GM19239 (cell line): ENCODE measurements at places on chromosomes 2 and 18.
A peak's percentile ranks its signal among the peaks of the same experiment; 100 is the strongest.

DNA sequence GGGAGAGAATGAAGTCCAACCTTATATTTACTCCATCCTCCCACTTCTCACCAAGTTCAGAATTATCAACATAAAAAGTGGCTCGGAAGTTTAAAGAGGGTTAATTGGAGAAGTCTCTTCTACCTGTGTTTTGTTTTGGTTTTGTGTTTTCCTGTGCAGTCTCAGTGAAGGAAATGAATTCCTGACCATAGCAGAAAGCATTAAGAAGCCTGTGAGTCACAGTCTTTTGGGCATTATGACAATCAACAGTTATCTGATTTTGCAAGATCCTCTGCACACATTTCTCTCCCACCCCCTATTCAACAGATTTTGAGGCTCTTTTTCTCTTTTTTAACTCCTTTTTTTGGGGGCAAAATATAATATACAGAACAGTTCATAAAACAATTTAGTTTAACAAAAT, 8.6 kb upstream of the RPL37A start:
- DNase-seq, result no peak

DNA sequence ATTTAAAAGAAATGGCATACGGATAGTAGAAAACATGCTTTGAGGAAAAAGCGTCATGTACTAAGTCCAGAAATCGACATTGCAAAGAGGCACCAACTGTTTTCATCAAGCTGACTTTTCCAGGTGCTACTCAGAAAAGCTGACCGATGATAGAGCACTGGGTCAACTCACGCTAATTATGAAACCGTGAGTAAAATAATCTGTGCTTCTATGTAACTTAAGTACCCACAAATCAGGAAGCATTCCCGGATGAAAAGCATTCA, 353 bp upstream of the NUP35 start:
- peak; percentile 16 for DNase-seq

- DNase-seq, result no peak
These were observed 102.4 kb downstream of the MBP start for GRCh38 chr18:77030201-77030600.

DNA sequence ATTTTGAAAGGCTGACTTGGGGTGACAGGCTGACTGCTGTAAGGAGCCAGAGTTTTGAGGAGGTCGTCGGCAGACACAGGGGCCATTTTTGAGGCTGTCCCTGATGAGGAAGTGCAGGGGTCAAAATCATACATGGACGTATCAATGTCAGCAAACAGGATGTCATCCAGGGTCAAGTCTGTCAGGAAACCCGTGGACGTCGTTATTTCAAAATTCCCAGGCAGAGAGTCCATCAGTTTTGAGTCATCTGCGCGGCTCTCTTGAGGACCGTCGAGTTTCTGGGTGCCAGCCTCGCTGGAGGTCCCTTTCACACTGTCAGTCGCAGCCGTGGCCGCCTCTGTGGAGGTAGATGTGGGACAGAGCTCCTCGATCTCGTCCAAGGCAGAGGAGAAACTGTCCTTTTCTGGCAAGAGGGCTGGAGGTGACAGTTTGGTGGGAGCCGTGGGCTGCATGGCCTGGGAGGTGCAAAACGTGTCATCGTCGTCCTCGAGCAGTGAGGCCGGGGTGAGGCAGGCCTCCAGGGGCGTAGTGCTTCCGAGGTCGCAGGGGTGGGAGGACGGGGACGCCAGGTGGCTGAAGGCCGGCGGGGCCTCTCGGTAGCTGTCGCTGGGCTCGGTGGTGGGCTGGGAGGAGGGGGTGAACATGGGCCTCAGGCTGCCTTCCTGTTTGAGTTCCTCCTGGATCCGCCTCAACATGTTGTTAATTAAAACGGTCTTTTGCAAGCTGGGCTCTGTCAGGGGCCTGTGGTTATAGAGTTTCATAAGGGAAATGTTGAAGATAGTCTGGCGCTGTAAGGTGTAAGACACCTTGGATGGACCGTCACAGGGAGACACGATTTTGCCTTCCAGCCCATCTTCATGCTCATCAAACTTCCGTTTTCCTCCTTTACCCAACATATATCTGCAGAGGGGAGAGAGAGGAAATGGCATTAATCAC, 17.5 kb downstream of the SERTAD2 start:
- peak; percentile 65 for DNase-seq

- no peak for DNase-seq
These were observed 49.4 kb downstream of the IMPA2 start for GRCh38 chr18:12030670-12031069.

DNA sequence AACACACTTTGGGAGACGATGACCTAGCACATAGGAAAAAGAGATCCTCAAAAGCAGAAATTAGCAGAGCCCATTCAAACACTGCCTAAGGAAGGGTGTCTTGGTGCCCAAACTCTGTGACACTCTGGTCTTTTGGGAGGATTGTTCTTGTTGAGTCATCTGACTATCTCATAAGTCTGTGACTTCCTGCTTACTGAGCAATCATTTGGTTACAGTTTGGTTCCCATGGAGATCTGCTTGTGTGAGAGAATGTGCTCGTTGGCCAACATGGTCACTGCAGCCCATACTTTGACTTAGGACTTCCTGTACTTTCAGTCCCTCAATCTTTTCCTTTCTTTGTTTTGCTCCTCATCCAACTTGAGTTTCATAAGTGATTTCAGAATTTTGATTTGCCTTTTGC, 602.9 kb downstream of the NYAP2 start:
- DNase-seq, result no peak

DNA sequence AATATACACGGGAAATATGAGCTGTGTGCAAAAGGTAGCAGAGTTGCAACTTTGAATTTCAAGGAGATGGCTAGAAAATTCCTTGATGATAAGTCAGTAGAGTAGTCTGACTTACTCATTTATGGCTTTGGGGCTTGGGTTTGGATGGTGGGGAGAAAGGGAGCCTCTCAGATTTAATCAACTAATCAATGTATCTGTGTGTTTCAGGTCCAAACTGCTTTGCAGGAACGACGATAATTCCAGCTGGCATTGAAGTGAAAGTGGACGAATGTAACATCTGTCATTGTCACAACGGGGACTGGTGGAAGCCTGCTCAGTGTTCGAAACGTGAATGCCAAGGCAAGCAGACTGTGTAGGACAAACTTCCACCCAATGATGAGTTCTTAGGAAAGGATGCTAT, 164.6 kb downstream of the VWC2L start:
- DNase-seq, result no peak

DNA sequence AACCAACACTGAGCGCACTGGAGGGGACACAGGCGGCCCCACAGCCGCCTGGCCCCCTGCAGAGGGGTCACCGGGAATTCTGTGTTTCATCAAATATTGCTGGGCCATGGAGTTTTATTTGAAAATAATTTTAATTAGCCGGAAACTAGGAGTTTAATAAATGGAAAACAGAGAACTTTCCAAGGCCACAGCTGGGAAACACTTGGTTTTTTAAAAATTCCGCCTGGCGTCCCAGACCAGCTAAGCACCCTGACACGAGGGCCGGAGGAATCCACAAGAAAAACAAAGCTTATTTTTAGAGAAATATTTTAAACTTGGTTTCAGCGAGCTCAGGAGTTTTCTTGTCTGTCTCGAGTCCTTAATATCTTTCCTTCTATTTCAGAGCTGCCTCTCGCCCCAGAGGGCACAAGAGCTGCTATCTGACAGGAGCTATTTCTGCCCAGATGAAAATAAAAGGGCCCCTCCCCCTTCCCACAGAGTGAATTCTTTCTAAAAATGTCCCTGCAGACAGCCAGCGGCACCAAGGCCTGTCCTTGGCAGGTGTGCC, 8.2 kb downstream of the ZFP36L2 start:
- DNase-seq, result no peak

- DNase-seq, result no peak
These were observed 92.1 kb downstream of the PTGR3 start for GRCh38 chr18:75116809-75117208.

DNA sequence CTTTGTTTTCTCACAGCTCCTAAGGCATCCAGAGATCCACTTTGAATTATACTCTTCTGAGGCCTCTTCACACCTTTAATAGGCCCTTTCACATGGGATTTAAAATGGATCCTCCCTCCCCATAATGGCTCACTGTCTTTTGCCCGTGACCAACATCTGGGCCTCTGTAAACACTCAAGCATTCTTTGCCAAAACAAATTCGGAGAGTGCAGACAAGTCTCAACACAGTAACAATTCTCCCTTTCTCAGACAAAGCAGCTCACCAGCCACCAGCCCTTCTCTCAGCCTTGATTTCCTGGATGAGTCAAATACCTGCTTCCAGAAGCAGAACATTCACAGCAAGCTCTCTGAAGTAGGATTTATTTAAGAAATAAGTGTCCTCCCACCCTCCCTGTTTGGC, 14.0 kb upstream of the IMP4 start:
- no peak for DNase-seq

DNA sequence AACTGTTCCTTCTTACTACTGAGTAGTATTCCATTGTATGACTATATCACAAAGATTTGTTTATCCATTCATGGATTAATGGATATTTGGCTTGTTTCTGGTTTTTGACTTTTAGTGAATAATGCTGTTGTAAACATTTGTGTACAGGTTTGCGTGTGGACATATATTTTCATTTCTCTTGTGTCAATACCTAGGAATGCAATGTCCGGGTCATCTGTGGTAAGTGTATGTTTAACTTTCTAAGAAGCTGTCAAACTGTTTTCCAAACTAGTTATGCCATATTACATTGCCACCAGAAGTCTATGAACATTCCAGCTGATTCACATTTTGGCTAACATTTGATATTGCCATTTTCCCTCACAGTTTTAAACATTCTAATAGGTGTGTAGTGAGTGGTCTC, 29.1 kb upstream of the SLC16A14 start:
- no peak for DNase-seq

GRCh38 chr18:22485808-22486244, 68.1 kb upstream of the CTAGE1 start:
- DNase-seq, result no peak

- DNase-seq, result no peak
These were observed 93.7 kb upstream of the EHBP1 start for GRCh38 chr2:62611854-62612253.

DNA sequence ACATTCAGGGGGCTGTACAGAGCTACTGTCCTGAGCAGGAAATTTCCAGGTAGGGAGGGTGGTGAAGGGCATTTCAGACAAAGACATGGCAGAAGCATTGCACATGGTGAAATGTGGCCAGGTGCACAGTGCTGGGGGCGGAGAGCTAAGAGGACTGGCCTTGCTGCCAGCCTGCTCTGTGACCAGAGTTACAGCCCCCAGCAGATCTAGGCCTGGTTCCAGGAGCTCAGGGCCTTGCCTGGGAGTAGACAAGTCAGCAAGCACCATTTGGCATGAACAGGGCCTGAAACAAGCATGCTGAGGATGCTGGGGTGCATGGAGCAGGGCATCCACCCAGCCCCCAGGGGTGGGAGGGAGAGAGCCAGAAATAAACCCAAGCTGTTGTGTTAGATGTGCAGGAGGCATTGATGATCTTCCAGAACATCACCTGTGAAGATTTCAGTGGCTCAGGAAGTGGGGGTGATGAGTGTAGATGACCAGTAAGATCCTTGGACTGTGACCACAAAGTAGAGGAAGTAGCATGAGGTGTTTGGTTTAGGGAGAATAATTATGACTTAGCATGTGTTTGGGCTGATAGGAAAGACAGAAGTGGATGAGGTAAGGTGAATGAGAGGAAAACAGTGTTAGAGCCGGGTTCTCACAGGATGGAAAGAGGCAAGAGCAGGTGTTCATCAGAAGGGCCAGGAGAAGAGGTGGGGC, 61.1 kb downstream of the COA5 start:
- no peak for DNase-seq

DNA sequence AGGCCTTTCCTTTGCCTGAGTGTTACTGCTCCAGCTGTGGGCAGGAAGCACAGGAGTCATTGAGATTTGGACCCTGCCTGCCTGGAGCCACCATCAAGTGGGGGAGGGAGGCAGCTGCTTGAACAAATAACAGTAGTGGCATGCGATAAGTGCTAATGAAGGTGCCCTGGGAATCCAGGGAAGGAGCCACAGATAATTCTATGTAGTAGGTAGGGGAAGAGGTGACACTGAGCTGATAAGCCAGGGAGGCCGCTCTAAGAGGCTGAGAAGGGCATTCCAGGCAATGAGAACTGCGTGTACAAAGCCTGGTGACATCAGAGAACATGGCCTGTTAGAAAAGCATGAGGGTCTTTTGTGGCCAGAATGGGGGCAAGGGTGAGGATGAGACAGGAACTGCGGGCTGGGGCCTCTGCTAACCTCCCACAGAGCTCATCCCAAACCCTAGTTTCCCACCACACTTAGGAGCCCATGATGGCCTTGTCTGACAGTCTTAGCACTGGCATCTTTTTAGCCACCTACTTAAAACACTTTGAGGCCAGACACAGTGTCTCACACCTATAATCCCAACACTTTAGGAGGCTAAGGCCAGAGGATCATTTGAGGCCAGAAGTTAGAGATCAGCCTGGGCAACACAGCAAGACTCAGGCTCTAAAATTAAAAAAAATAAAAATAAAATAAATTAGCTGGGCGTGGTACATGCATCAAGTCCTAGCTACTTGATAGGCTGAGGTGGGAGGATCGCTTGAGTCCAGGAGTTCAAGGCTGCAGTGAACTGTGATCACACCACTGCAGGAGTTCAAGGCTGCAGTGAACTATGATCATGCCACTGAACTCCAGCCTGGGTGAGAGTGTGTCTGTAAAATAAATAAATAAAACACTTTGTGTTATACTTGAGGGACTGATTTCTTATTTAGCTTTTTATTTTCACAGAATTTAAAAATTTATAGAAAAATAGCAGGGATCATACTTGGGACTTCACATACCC, 58.9 kb downstream of the TET3 start:
- no peak for DNase-seq

DNA sequence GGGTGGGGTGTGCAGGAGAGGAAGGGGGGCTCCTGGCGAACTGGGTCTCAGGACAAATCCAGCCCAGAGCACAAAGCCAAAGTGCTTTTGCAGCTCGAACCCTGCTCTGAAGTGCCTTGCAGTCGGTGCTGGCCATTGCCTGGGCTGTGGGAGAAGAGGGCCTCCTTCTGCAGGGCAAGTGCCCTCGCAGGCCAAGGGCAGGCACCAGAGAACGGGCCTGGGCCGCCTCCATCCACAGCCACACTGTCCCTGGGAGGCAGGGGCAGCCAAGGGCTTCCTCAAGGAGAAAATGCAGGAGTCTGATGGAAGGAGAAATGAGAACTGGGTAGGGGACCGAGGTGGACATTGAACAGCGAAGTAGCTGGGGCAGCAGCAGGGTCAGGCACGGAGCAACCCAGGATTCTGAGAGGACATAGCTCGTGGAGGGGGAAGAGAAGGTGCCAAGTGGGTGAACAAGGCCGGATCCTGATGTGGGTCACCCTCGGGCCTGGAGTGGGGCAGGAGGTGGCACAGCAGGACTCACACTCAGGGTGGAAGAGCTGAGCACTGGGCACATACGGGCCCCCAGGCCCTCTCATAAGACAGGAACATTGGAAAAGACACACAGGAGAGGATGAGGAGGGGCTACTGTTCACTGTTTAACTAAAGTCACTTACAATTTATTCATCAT, 312.8 kb upstream of the SALL3 start:
- no peak for DNase-seq
